ENCODE measurements at places on chromosomes 12 and 14. TPM values are rescaled to one million over a fixed set of nuclear protein-coding genes. Genes with fewer than 3 reads are reported as not detected.

Gene LRP1-AS
- not detected for total RNA-seq

Gene RNASE2
- 1.3 TPM for total RNA-seq

Gene HNF1A
- 0.29 TPM for total RNA-seq

Gene PDZRN4
- 53.4 TPM for total RNA-seq

Gene MGP
- 1,381 TPM for total RNA-seq

Gene CCDC60
- not detected for total RNA-seq

Gene RESF1
- total RNA-seq = 123 TPM

Gene TMEM119
- 12.5 TPM for total RNA-seq

Gene GPR137C
- 1.2 TPM for total RNA-seq

- DNase-seq = no peak
- H3K36me3 ChIP-seq = no peaks in the 10 kb centered on the region
- H3K4me3 ChIP-seq = no peak overlapping the region
- no peaks in the 10 kb centered on the region for H3K4me1 ChIP-seq
Observed at GRCh38 chr12:92764831-92765230, 62.0 kb downstream of the PLEKHG7 start.

GRCh38 chr12:26360062-26360461 lies 164.7 kb downstream of the SSPN start:
- H3K27me3 ChIP-seq = no peaks in the 10 kb centered on the region
- H3K4me1 ChIP-seq = no peaks in the 10 kb centered on the region
- no peak for DNase-seq
- no peaks in the 10 kb centered on the region for H3K36me3 ChIP-seq

DNA sequence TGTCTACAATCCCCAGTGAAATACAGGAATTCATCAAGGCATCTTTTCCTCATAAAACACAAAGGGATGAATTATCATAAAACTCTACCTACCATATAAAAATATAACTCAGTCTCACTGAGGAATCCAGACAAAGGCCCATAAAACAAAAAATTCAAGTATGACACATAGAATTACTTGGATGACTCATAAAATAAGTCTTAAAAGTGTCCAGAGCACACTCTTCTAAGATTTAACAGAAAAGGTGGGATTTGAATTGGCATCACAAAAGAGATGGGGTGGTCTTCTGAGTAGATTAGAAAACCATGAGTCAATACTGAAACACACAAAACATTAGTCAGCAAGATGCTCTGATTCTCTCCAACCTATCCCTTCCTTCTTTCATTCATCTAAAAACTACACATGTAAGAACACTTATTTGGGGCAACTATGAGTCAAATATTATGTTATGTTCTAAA lies 202.7 kb upstream of the GARIN6 start:
- no peak overlapping the region for H3K27ac ChIP-seq
- H3K36me3 ChIP-seq = no peaks in the 10 kb centered on the region
- H3K27me3 ChIP-seq = no peaks in the 10 kb centered on the region
- DNase-seq = no peak

GRCh38 chr12:110688446-110689280 lies at the start of gene HVCN1:
Gene HVCN1, minus strand, starts transcription at chr12:110689115. Its CDS starts 5,870 bp downstream, at chr12:110683245.
- peak within 1 kb of the TSS; percentile 82 for H3K27ac ChIP-seq
- H3K36me3 ChIP-seq = no peaks in the 10 kb centered on the region
- H3K4me1 ChIP-seq = peaks cover 4% of the 10 kb centered on the region
- H3K27me3 ChIP-seq = no peaks in the 10 kb centered on the region

- no peak overlapping the region for H3K4me3 ChIP-seq
- no peak for DNase-seq
- no peaks in the 10 kb centered on the region for H3K4me1 ChIP-seq
- H3K27ac ChIP-seq = no peak overlapping the region
- H3K27me3 ChIP-seq = no peaks in the 10 kb centered on the region
- H3K36me3 ChIP-seq = no peaks in the 10 kb centered on the region
Observed at GRCh38 chr14:56514663-56515371, 64.8 kb upstream of the TMEM260 start.

- no peaks in the 10 kb centered on the region for H3K36me3 ChIP-seq
- DNase-seq = no peak
- H3K4me1 ChIP-seq = no peaks in the 10 kb centered on the region
- H3K27ac ChIP-seq = no peak overlapping the region
- H3K4me3 ChIP-seq = no peak overlapping the region
Observed at GRCh38 chr14:85421186-85421877, 108.6 kb upstream of the FLRT2 start.

DNA sequence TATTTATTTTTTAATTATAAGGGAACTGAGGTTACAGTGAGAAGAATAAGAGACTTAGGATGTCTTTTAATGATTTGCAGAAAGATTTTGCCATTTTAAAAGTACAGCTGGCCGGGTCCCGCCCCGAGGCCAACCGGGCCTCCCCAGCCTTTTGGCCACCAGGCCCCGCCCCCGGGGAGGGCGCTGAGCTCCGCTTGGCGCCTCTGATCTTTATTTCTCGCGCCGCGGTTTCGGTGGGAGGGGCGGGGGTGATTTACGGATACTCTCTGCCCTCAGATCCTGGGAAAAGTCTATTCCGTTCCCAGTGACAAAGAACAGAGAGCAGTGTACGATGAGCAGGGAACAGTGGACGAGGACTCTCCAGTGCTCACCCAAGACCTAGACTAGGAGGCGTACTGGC lies 17.7 kb downstream of the ZFYVE26 start:
- no peaks in the 10 kb centered on the region for H3K4me1 ChIP-seq
- no peak for DNase-seq
- H3K4me3 ChIP-seq = no peak overlapping the region
- no peak overlapping the region for H3K27ac ChIP-seq

DNA sequence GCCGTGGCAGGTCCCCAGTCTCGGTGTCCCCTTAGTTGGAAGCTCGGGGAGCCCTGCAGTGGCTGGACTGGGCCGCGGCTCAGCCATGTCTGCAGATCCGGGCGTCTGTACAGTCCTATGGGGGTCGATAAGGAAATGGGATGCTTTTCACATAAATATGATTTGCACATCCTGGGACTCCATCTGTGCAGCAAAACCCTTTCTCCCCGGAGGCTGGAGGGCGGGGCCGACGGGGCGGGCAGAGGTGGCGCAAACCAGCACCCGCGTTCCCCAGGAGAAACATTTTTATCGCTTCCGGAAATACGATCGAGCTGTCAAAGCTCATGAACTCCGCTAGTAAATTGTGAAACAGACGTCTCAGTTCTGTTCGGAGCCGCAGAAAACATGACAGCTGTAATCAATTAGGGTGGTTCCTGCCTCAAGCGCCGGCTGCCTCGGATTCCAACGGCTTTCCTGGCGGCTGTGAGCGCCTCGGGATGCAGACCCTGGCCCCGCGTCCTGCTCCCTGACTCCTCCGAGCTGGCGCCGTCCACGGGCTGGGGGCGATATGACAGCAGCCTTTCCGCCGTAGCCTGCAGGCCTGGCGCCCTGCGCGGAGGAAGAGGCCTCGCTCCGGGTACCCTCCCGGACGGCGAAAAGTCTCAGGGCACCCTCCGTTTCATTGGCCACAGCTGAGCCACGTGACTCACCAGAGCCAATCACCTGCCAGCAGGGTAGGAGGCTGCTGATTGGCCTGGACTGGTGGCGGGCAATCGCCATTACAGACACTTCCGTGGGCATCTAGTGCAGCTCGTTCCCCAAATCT lies 23.0 kb downstream of the DIO3 start:
- DNase-seq = peak; percentile 35
- H3K4me3 ChIP-seq = no peak overlapping the region
- H3K27me3 ChIP-seq = no peaks in the 10 kb centered on the region
- H3K36me3 ChIP-seq = no peaks in the 10 kb centered on the region
- peak overlapping the region; percentile 63 for H3K27ac ChIP-seq

DNA sequence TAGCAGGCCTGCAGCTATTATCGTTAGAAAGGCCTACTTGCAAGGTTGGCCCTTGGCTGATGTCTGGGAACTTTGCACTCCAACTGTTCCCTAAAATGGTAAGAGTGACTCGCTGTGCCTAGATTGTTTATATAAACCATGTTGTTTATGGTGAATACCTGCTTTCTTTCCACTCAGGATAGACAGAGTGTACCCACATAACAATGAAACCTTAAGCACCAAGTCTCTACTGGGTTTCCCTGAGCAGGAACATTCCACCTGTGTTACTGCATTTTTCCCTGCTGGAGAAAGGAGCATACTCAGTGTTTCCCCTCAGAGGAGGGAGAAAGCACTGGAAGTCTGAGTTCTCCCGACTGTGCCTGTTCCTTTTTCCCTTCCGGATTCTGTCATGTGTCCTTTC lies 32.8 kb downstream of the ERP29 start:
- DNase-seq = no peak
- no peak overlapping the region for H3K27ac ChIP-seq
- H3K4me3 ChIP-seq = no peak overlapping the region
- H3K36me3 ChIP-seq = peaks cover 9% of the 10 kb centered on the region

- H3K27ac ChIP-seq = no peak overlapping the region
- H3K4me3 ChIP-seq = no peak overlapping the region
- H3K36me3 ChIP-seq = no peaks in the 10 kb centered on the region
- no peaks in the 10 kb centered on the region for H3K4me1 ChIP-seq
- DNase-seq = no peak
Observed at GRCh38 chr12:94157181-94157580, 8.8 kb downstream of the PLXNC1 start.

GRCh38 chr12:127172861-127173260 lies 1094.1 kb upstream of the TMEM132C start:
- no peaks in the 10 kb centered on the region for H3K27me3 ChIP-seq
- H3K36me3 ChIP-seq = no peaks in the 10 kb centered on the region
- H3K4me1 ChIP-seq = no peaks in the 10 kb centered on the region
- H3K4me3 ChIP-seq = no peak overlapping the region
- no peak for DNase-seq

- no peak overlapping the region for H3K4me3 ChIP-seq
- no peak for DNase-seq
- no peaks in the 10 kb centered on the region for H3K4me1 ChIP-seq
Observed at GRCh38 chr12:115438314-115438713, 754.3 kb upstream of the TBX3 start.
